ENCODE measurements at places on chromosomes 16 and 17.

GRCh38 chr17:21388066-21388465, 11.9 kb downstream of the KCNJ12 start:
- DNase-seq, result no peak

- DNase-seq, result no peak
Observed at GRCh38 chr16:68105611-68106010, 20.4 kb downstream of the NFATC3 start.

GRCh38 chr16:85607796-85608514, 5.2 kb upstream of the GSE1 start:
- no peak for DNase-seq

- DNase-seq, result no peak
Observed at GRCh38 chr16:84226026-84226425, 13.8 kb downstream of the KCNG4 start.

DNA sequence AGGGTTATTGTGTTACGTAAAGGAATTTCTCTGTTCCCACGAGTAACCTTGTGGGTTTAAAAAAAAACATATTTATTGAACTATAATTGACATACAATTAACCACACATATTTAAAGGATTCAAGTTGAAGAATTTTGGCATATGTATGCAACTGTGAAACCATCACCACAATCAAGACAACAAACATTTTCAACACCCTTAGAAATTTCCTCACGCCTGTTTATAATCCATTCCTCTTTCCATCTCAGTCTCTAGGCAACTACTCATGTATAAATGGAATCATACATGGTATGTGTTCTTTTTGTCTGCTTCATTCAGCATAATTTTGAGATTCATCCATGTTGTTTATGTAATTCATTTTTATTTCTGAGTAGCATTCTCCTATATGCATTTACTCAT, 104.0 kb downstream of the MRTFB start:
- no peak for DNase-seq

DNA sequence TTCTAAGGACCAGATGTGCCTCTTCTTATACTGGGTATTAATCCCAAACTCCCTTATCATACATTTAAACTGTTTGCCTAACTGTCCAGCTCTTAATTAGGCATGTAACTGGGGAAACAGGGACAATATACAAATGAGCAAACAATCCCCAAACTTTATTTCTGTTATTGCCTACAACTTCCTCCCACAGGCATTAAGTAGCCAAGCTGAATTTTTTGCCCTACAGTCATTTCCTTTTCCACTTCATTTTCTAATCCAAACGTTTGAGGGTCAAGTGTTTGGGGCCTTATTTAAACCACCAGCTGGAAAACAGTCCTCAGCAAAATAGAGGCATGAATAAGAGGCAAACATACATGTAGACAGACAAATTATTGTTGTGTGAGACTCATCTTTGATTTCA, 77.4 kb upstream of the CCL2 start:
- DNase-seq, result no peak

DNA sequence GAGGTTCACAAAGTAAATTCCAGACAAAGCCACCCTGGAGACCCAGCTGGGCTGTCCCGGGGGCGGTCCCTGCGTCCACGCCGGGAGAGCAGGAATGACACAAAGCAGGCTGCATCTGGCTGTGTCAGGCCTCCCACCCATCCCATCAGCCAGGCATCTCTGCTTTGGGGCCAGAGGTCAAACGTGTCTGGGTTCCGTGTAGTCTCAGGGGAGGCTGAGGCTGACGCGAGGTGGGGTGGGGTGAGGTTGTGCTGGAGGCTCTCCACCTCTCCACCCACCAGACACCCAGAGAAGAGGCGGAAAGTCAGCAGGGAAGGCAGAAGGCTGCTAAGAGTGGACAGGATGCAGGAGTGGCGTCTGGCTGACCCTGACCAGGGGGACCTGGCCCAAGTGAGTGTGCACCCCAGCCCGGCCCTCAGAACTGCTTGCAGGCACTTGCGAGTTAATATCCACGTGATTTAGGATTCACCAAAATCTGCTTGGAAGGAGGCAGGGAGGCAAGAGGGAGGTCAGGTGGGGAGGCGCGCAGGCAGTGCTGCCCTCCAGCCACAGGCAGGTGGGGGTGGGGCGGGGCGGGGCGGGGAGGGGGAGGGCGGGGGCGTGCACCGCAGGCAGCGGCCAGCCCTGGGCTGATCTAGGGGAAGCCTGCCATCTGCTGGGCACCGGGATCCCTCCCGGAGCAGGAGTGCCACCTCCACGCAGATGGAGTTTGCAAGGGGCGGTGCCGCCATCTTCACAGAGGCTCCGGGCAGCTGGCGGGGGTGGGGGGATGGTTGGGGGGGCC, 44.3 kb downstream of the TBC1D16 start:
- peak; percentile 82 for DNase-seq

DNA sequence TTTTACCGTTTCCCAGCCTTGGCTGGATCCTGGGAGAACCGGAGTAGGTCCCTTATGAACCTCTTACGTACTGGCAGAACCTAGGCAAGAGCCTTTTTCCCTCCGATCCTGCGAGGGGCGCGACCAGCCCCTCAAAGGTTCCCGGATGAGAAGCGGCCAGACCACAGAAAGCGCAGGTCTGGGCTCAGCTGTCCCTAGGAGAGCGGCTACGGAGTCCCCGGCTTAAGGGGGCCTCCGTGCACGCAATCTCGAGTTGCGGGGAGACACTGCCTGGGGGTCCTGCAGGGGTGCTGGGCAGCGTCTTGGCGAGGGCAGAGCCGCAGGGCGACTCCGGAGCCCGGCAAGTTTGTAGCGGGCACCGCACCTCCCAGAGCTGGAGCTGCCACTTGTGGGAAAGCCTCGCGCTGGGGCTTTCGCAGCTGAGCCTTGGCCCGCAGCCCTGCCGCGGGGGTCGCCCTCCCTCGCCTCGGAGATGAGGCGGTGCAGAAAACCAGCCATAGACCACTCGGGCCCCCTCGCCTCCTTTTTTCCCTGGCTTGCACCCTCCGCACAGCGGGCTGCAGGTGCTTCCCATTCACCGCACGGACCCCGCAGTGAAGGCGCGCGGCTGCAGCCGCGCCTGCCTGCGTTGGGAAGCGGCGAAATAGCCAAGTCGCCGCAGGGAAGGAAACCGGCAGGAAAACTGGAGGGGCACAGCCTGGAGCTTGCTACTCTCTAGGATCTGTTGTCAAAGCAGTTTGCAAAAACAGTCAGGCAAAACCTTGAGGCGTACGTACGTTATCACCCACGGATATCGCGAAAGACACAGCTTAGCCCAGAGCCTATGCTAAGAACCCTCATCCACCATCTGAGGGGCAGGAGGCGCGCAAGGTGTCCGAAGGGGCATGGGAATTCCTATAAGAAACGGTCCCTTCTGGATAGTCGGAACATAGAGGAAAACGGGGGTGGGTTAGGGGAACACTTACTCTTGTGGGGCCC, 834 bp downstream of the CDH8 start:
- DNase-seq, result no peak

- no peak for DNase-seq
Observed at GRCh38 chr16:70652322-70652721, 6.0 kb downstream of the IL34 start.

- no peak for DNase-seq
Observed at GRCh38 chr16:71966932-71967331, 33.3 kb downstream of the PKD1L3 start.

- DNase-seq, result no peak
Observed at GRCh38 chr17:72128039-72128438, 7.2 kb downstream of the SOX9 start.

DNA sequence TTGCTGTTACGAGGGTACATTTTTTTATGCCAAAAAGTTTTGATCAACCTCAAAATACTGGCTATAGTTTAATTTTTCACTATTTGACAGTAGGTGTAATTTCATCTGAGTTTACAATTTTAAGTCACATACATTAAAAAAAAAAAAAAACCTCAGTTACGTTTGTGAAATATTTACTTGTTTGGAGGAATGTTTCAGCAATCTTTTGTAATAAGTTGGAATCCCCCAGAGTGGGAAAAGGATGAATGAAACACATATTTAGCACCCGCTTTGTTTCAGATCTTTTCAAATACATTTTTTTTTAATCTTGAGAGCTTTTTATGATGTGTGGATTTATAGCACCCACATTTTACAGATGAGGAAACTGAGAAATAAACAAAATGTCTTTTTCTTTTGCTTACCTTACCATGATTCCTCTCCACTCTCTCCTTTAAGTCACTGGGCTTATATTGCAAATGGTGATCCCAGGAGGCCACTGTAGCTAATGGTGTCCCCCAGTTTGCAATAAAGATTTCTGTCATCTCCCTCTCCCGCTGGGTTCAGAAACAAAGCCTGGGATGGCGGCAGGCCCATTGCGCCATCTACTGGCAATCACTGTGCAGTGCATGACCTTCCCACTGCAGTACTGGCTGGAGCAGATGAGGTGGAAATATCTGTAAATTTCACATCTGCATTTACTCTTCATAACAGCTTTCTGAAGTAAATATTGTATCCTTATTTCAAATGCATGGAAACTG, 27.7 kb downstream of the TBC1D3B start:
- no peak for DNase-seq

DNA sequence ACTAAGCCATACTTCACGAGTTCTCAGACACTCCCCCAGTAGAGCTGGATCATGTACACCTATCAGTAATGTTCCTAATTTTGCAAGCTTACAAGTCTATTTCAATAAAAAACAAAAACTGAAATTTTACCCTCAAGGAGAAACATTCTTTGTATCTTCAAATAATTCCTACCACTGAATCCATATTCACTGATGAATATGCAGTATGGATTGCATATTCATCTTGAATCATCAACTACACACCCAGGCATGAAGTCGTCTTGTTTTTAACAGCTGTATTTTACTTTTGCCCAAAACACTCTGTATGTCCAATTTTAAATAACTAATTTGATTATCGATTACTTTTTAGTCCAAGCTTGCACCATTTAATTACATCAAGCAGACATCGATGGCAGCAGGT, 31.8 kb downstream of the ZDHHC7 start:
- no peak for DNase-seq

DNA sequence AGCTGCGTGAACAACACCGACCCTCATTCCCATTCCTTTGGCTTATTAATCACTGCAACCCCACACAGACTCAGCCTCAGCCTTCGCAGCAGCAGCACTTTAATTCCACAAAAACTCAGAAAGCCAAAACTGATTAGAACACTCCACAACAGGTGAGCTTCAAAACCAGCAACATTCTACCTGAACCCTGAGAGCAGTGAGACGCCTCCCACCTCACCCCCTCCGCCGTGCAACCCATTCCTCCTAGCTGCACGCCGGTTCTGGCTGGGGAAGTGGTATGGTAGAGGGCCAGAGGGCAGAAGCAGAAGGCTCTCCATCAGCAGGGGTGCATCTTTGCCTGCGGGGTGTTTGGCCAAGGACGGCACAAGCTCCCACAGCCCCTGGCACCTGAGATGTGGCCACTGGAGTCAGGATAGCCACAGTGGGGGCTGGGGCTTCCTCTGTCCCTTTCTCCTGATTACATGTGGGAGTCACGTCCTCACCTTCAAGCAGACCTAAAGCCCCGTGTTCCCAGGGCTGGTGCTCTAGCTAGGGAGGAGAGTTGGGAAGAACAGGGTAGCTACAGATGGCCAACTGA, 1.6 kb downstream of the BORCS6 start:
- no peak for DNase-seq

DNA sequence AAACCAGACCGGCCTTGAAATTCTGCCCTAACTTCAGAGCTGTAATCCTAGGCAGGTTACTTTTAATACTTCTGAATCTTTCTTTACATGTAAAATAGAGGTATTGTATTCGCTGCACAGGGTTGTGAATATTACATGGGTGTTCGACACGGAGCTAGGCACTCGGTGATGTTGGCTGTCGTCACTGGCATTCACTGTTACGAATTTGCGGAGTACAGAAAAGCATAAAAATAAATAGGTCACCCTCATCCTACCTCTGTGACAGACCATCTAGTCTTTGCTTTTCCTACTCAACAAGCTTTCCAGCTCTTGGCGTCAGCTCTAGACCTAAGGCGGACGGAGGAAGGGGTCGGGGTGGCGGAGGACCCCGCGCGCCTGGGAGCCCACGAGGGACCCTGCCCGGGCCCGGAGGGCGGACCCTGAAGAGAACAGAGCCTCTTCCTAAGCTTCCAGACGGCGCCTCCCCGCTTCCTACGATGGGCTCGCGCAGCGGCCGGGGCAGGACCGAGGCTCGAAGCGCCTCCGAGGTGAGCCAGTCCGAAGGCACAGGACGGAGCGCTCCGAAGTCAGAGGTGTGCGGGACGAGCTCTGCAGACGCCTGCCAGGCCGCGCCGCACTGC, 879 bp upstream of the SPG7 start:
- DNase-seq, result no peak

DNA sequence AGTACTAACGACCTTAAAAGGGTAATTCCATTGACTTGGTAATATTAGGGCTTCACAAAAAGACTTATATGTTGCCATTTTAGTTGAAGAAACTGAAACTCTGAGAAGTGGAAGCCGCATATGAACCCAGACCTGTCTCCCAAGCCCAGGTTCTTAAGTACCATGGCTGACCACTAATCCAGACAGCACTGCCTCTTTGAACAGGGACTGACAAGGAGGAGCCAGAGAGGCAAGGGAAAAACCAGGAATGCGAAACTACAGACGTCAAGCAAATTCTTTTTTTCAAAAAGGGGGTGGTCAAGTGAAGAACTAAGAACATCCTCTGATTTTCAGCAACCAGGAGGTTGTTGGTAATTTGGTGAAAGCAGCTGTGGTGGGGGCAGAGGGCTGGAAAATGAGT, 15.2 kb downstream of the CYB5D1 start:
- DNase-seq, result no peak

GRCh38 chr16:20866801-20867200, 33.4 kb downstream of the DCUN1D3 start:
- DNase-seq, result no peak

GRCh38 chr17:4949321-4950074, 1.2 kb upstream of the PFN1 start:
- DNase-seq, result peak; percentile 65

- no peak for DNase-seq
Observed at GRCh38 chr17:82782657-82783207, 30.9 kb downstream of the TBCD start.

DNA sequence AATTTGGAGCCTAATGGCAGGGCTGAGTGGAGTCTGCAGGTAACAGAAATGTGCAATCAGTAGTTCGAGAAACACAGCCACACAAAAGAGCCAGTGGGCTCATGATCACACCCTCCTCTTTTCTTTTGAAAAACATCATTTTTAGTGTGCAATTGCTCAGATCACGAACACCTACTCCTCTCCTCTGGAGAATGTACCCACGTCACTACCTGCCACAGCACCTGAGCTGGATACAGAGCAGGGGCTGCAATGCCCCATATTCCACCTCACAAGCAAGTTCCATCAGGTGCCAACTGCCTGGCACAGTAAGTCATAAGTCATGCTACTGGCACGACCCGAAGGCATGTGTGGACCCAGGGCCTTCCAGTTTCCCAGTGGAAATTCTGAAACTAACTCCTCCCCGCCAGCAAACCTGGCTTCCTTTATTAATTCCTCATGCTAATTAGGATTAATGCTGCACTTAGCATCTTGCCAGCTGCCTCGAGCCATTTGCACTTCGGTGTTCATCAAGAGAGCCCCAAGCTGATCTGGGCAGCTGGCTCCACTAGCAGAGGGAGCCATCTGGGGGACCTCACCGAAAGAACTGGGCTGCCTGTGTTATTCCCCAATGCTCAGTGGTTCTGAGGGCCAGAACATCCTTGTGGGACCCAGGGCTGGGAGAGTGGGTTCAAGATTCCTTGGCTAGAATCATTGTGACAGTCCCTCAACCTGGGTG, 2.4 kb downstream of the CACNG4 start:
- DNase-seq, result no peak
